ENCODE measurements at places on chromosomes 16 and 17. TPM values are rescaled to one million over a fixed set of nuclear protein-coding genes. Genes with fewer than 3 reads are reported as not detected.

The TMEM132E gene
- under 0.01 TPM for total RNA-seq

The CD7 gene
- not detected for total RNA-seq

The SOX9 gene
- 2.1 TPM for total RNA-seq

The ABI3 gene
- not detected for total RNA-seq

The RBBP6 gene
- total RNA-seq, result 37.6 TPM
